Sigmoid colon (tissue), 7 donors: ENCODE measurements at places on chromosomes 3 and 15. TPM values are rescaled to one million over a fixed set of nuclear protein-coding genes. Genes with fewer than 3 reads are reported as not detected.

DNA sequence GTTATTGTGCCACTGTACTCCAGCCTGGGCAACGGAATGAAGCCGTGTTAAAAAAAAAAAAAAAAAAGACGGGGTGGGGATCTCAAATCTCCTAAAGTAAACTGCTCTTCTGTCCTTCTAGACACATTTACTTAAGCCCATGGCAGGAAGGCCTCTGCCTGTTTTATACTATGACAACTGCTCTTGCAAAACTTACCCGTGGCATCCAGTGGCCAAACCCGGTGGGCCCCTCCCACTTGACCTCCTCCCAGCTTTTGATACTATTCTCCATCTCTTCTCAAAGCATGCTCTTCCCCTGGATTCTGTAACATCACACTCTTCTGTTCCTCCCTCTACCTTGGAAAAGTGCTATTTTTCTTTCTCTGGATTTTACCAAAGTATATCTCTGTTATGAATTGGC, 112.2 kb downstream of the RFTN1 start:
- no peaks in the 10 kb centered on the region for H3K27me3 ChIP-seq
- H3K4me1 ChIP-seq = peaks cover 13% of the 10 kb centered on the region
- H3K4me3 ChIP-seq = no peak overlapping the region
- no peak overlapping the region for H3K27ac ChIP-seq
- no peak for DNase-seq

DNA sequence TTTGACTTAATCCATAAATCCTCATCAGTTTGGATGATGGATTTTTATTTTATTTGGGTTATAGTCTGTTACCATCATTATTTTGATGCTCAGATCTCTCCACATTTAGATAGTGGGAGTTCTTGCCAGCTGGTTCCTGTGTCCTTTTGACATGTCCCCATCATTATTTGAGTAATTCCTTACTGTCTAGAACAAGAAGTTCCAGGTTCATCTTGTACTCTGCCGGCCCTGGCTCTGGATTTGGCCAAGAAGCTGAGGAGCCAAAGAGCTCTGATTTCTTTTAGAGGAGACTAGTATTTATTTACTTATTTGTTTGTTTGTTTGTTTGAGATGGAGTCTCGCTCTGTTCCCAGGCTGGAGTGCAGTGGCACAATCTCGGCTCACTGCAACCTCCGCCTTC, 54.3 kb downstream of the PTPRG start:
- H3K36me3 ChIP-seq = no peaks in the 10 kb centered on the region
- no peak overlapping the region for H3K4me3 ChIP-seq
- DNase-seq = peak; percentile 72
- no peaks in the 10 kb centered on the region for H3K27me3 ChIP-seq

The SLC15A2 gene
- total RNA-seq = 2.1 TPM

GRCh38 chr15:64583519-64583918, 123.1 kb downstream of the ZNF609 start:
- no peak for DNase-seq
- H3K4me3 ChIP-seq = no peak overlapping the region
- no peaks in the 10 kb centered on the region for H3K36me3 ChIP-seq
- H3K27me3 ChIP-seq = no peaks in the 10 kb centered on the region

- no peak overlapping the region for H3K4me3 ChIP-seq
- no peak for DNase-seq
- no peaks in the 10 kb centered on the region for H3K36me3 ChIP-seq
- H3K4me1 ChIP-seq = no peaks in the 10 kb centered on the region
- H3K27ac ChIP-seq = no peak overlapping the region
These were observed 207.2 kb upstream of the NAALADL2 start for GRCh38 chr3:174651951-174652350.

The KCNAB1 gene
- total RNA-seq = 1.8 TPM

- H3K27ac ChIP-seq = peak overlapping the region; percentile 98
- peaks cover 29% of the 10 kb centered on the region for H3K36me3 ChIP-seq
- peak overlapping the region; percentile 74 for H3K4me3 ChIP-seq
- DNase-seq = peak; percentile 95
- no peaks in the 10 kb centered on the region for H3K27me3 ChIP-seq
These were observed 759 bp downstream of the AMOTL2 start for GRCh38 chr3:134373271-134374104.

- H3K27ac ChIP-seq = no peak overlapping the region
- H3K4me3 ChIP-seq = no peak overlapping the region
- no peaks in the 10 kb centered on the region for H3K4me1 ChIP-seq
- DNase-seq = no peak
These were observed 43.5 kb upstream of the SLC6A11 start for GRCh38 chr3:10772271-10773161.

The SH2D7 gene
- not detected for total RNA-seq

The SLC24A5 gene
- 0.36 TPM for total RNA-seq

The PSMD2 gene
- 246 TPM for total RNA-seq

The SEC11A gene
- 85.0 TPM for total RNA-seq

DNA sequence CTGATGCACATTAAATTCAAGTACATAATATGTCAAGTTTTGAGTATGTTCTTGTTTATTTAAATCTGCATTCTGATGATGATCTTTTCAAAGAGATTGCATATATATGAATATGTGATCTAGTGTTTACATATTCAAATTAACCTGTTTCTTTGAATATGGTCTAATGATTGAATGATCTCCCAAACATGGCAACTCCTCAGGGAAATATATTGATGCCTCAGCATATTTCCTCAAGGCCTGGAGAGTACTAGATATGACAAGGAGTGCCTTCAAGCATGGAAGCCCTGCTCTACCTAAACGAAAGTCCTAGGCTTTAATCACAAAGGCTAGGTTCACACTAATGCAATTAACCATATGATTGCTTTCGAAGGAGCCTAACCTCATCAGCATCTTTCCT, 532.8 kb downstream of the ZIC1 start:
- no peak overlapping the region for H3K4me3 ChIP-seq
- DNase-seq = no peak
- no peaks in the 10 kb centered on the region for H3K27me3 ChIP-seq
- peaks cover 15% of the 10 kb centered on the region for H3K4me1 ChIP-seq

GRCh38 chr3:148078658-148079057, 619.0 kb upstream of the AGTR1 start:
- no peak overlapping the region for H3K4me3 ChIP-seq
- peaks cover 26% of the 10 kb centered on the region for H3K4me1 ChIP-seq
- H3K36me3 ChIP-seq = no peaks in the 10 kb centered on the region
- no peak for DNase-seq
- no peaks in the 10 kb centered on the region for H3K27me3 ChIP-seq
- no peak overlapping the region for H3K27ac ChIP-seq

DNA sequence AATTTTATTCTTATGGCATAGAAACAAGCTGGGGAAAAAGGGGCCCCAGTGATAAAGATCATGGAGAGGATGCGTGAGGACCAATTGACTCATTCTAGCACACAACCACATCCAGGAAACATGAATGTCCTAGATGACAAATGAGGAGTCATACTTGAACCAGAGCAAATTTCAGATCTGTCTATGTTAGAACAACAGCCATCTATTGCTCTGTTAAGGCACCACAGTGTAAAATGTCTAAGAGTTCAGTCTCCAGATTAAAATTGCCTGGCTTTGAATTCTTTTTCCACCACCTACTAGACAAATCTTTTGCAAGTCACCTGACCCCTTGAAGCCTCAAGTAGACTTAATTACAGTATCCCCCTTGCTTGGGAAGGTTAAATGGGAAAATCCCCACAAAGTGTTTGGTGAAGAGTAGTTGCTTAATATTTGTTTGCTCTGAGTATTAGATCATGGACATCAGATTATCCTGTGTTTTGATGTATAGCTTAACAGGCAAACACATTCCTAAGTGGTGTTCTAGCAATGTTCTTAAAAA, 258.7 kb upstream of the TGFBR2 start:
- no peaks in the 10 kb centered on the region for H3K27me3 ChIP-seq
- DNase-seq = no peak
- H3K36me3 ChIP-seq = no peaks in the 10 kb centered on the region
- H3K4me1 ChIP-seq = peaks cover 23% of the 10 kb centered on the region

The EPHA6 gene
- 39.3 TPM for total RNA-seq

GRCh38 chr15:101499863-101500713, 10.6 kb upstream of the PCSK6 start:
- H3K36me3 ChIP-seq = no peaks in the 10 kb centered on the region
- no peak overlapping the region for H3K4me3 ChIP-seq
- peak; percentile 86 for DNase-seq
- peak overlapping the region; percentile 41 for H3K27ac ChIP-seq
- H3K27me3 ChIP-seq = peaks cover 14% of the 10 kb centered on the region
- peaks cover 17% of the 10 kb centered on the region for H3K4me1 ChIP-seq

The KIF15 gene
- total RNA-seq = 0.66 TPM

- no peak overlapping the region for H3K27ac ChIP-seq
- DNase-seq = no peak
- H3K36me3 ChIP-seq = no peaks in the 10 kb centered on the region
- H3K27me3 ChIP-seq = no peaks in the 10 kb centered on the region
- no peak overlapping the region for H3K4me3 ChIP-seq
These were observed 42.1 kb downstream of the PRTG start for GRCh38 chr15:55700876-55701275.

The CLRN1 gene
- total RNA-seq = not detected

GRCh38 chr3:52277972-52278509, 408 bp downstream of the WDR82 start:
- H3K36me3 ChIP-seq = peaks cover 9% of the 10 kb centered on the region
- peaks cover 54% of the 10 kb centered on the region for H3K4me1 ChIP-seq
- H3K27me3 ChIP-seq = no peaks in the 10 kb centered on the region

- no peak overlapping the region for H3K4me3 ChIP-seq
- H3K4me1 ChIP-seq = no peaks in the 10 kb centered on the region
- H3K27ac ChIP-seq = no peak overlapping the region
- no peaks in the 10 kb centered on the region for H3K27me3 ChIP-seq
These were observed 13.8 kb downstream of the SLC9C1 start for GRCh38 chr3:112280266-112280665.

The TTLL13 gene
- not detected for total RNA-seq

The CCDC71 gene
- total RNA-seq = 15.3 TPM

The IQCH gene
- 1.4 TPM for total RNA-seq

- no peaks in the 10 kb centered on the region for H3K36me3 ChIP-seq
- no peak overlapping the region for H3K4me3 ChIP-seq
- DNase-seq = no peak
- H3K27ac ChIP-seq = no peak overlapping the region
- H3K27me3 ChIP-seq = no peaks in the 10 kb centered on the region
- H3K4me1 ChIP-seq = no peaks in the 10 kb centered on the region
These were observed 498.6 kb upstream of the ATP11B start for GRCh38 chr3:182294696-182295095.

- no peak overlapping the region for H3K27ac ChIP-seq
- H3K36me3 ChIP-seq = no peaks in the 10 kb centered on the region
- H3K4me3 ChIP-seq = no peak overlapping the region
- H3K27me3 ChIP-seq = no peaks in the 10 kb centered on the region
These were observed 123.7 kb upstream of the CLSTN2 start for GRCh38 chr3:139811331-139811730.

- peaks cover 14% of the 10 kb centered on the region for H3K4me1 ChIP-seq
- DNase-seq = no peak
- no peaks in the 10 kb centered on the region for H3K27me3 ChIP-seq
- no peaks in the 10 kb centered on the region for H3K36me3 ChIP-seq
- H3K4me3 ChIP-seq = no peak overlapping the region
These were observed 12.9 kb downstream of the VPS13C start for GRCh38 chr15:62047282-62047827.

DNA sequence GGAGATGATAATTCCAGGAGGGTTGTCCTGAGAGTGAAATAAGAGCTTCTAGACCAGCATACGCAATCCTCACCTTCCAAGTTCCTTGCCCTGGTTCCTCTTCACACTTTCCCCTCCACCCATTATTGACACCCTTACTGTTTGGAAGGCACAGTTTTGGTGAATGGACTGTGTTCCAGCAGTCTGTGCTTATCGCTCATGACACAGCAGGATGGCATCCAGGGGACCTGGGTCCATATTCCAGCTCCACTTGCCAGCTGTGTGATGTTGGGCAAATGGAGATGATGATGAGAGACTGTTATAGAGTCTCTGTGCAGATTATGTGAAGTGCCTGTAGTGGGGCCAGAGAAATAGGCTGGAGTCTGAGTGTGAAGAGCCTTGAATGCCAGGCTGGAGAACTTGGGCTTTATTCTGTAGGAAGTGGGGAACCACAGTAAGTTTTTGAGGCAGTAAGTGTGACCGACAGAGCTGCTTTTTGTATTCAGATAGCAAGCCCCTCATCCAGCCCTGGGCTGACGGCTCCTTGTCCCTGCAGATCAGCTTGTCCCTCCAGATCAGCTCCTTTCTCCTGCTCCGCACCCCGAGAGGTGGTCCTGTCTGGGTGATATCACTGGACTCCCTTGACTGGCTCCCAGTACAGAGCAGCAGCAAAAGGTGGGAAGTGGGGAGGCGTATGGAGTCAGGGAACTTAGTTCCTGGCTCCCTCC, 8.1 kb downstream of the KBTBD13 start:
- peak overlapping the region; percentile 94 for H3K27ac ChIP-seq
- no peaks in the 10 kb centered on the region for H3K27me3 ChIP-seq
- no peaks in the 10 kb centered on the region for H3K36me3 ChIP-seq
- H3K4me3 ChIP-seq = no peak overlapping the region

The MELTF gene
- total RNA-seq = 2.7 TPM

- H3K4me1 ChIP-seq = no peaks in the 10 kb centered on the region
- no peak for DNase-seq
- no peaks in the 10 kb centered on the region for H3K27me3 ChIP-seq
- H3K27ac ChIP-seq = no peak overlapping the region
- H3K4me3 ChIP-seq = no peak overlapping the region
These were observed 60.9 kb upstream of the PYGO1 start for GRCh38 chr15:55649058-55649423.

GRCh38 chr3:16198427-16198826, 23.9 kb downstream of the GALNT15 start:
- no peak overlapping the region for H3K4me3 ChIP-seq
- no peaks in the 10 kb centered on the region for H3K27me3 ChIP-seq
- no peaks in the 10 kb centered on the region for H3K36me3 ChIP-seq
- H3K4me1 ChIP-seq = no peaks in the 10 kb centered on the region
- DNase-seq = no peak

The COL6A5 gene
- total RNA-seq = not detected

The CDCP1 gene
- total RNA-seq = 0.81 TPM

GRCh38 chr15:56910801-56911200, 7.6 kb upstream of the TCF12 start:
- no peak for DNase-seq
- H3K27me3 ChIP-seq = no peaks in the 10 kb centered on the region
- H3K4me3 ChIP-seq = no peak overlapping the region
- no peaks in the 10 kb centered on the region for H3K36me3 ChIP-seq
- H3K27ac ChIP-seq = no peak overlapping the region

- H3K27me3 ChIP-seq = no peaks in the 10 kb centered on the region
- no peaks in the 10 kb centered on the region for H3K4me1 ChIP-seq
- no peak overlapping the region for H3K27ac ChIP-seq
- H3K36me3 ChIP-seq = peaks cover 13% of the 10 kb centered on the region
- H3K4me3 ChIP-seq = no peak overlapping the region
These were observed 143.5 kb downstream of the PDE8A start for GRCh38 chr15:85125056-85125661.

The C15orf62 gene
- 0.71 TPM for total RNA-seq
